ENCODE measurements at places on chromosomes 4 and X.

- no peak for DNase-seq
Measured at GRCh38 chr4:40038977-40039376, 17.7 kb upstream of the N4BP2 start.

GRCh38 chr4:124025428-124025827 lies 628.8 kb downstream of the SPRY1 start:
- no peak for DNase-seq

DNA sequence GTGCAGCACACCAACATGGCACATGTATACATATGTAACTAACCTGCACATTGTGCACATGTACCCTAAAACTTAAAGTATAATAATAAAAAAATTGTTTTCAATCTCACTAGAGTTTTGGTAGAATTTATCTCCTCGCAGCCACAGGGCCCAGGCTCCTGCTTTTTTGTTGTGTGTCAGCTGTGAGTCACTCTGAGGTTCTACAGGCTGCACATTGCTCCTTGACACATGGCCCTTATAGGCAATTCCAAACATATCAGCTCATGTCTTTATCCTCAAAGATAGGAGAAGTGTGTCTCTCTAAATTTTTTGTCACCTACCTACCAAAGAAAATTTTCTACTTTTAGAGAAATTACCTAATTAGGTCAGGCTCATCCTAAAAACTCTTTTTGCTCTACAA lies 252.1 kb upstream of the ADGRL3 start:
- DNase-seq: no peak

DNA sequence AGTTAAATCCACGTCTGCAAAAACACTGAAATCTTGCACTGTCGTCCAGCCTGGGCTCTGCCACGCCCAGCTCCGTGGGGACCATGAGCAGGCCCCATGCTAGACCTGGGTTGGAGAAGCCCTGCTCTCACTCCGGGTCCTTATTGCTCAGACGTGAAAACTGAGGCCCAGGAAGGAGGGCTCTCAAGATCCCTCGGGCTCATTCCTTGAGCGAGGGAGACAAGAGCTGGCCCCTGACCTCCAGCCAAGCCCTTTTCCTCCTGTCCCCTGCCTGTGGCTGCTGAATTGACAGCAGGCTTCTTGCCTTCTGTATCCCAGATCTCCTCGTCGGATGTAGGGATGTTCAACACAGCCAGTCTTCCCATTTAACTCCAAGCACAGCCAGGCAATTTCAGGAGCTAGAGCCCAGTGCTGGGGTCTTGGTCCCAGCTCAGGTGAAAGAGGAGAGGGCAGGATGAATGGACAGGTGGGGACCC lies 109.5 kb downstream of the CPZ start:
- no peak for DNase-seq

- no peak for DNase-seq
Measured at GRCh38 chr4:7417639-7418038, 17.1 kb downstream of the PSAPL1 start.

DNA sequence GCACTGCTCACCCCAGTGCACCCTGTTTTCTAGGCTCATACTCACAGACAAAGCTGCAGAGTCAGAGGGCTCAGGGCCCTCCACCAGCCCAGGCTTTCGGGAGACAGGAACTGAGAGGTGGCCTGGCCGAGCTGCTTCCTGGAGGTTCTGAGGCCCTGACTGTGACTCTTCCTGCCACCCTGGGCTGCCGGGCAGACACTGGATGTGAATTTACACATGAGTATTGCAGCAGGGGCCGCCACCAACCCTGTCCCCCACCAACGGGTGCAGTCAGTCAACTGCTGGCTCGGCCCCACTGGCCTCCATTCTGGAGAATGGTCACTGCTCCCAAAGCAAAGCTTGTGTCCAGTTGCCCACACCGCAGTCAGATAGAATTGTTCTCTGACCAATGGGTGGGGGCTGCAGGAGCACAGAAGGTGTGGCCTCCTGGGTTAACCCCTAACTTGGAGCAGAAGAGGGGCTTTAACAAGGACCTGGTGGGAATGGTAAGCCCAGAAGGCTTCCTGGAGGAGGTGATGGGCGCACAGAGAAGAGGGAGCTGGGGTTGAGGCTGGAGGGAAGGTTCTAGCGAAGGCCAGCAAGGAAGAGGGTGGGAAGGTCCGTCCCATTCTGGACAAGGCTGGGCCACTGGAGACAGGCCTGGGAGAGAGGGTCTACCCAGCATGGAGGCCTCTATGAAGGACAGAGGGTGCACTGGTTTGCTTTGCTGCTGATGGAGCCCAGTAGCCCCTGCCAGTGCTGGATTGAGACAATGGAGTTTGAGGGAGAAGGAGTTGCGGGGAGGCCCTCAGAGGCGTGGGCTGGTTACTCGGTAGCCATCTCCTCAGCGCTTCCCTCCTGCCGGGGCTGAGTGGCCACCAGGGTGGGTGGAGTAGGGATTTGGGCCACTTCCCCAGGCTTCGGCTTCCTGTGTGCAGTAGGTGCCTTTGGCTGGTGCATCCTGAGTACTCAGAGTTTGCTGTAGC lies 135.3 kb downstream of the CPZ start:
- DNase-seq: no peak

DNA sequence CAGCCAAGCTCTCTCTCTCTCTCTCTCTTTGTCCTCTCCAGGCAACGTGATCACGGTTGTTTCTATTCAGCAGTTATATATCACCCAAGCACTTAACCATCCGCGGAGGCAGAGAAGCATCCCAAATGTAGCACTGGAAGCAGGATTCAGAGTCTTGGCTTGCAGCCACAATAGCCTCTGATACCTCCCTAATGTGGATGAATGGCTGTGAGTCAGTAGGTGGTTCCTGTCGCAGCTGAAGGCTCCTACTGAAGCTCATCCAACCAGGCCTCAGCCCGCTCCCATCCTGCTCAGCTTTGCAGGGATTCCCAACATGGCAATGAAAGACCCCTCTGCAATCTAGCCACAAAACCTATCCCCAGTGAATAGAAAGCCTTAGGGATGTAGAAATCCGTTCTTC lies 5.1 kb downstream of the HS6ST2 start:
- no peak for DNase-seq

DNA sequence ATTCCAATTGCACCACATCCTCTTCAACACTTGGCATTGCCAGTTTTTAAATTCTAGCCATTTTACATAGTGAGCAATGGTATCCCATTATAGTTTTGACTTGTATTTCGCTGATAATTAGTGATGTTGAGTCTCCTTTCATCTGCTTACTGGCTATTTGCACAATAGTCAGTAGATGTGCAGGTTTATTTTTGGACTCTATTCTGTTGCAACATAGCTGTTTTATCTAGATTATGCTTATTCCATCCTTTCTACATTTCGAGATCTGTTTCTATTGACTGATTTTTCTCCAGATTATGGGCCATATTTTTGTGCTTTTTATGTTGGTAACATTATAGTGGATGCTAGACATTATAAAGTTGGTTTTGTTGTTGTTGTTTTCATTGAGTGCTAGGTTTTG lies 106.1 kb downstream of the WWC2 start:
- DNase-seq: no peak

DNA sequence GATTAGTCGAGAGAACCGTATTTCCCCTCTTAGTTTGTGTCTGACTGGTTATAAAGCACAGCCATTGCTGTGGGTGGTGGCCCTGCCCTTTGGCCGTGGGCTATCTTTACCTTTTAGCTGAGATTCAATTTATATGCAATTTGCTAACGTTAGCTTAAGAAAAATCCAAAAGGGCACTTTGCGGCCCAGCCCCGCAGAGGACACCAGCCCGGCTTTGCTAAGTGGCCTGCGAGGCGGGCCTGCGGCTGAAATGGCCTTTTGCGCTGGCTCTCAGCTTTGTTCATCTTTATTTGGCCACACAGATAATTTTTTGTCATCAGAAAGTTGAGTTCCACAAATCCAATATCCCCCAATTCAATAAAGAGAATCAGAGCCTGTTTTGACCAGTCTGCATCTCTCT lies 48.3 kb downstream of the CPZ start:
- DNase-seq: no peak

DNA sequence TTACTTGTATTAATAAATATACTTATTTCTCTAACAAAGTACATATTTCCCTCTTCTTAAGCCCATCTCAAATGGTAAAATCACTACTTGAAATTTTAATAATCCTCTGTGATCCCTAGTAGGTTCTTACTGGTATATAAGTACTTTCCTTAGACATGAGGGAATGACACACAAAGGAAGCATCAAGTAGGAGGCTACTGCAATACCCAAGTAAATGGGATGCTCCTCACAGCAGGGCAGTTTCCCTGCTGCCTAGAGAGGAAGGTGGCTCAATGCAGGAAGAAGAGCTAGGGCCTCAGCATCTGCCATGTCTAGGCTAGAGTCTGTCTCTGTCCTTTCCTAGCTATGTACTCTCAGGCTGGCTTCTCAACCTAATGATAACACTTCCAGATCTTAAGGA lies 122.1 kb upstream of the DIPK2B start:
- DNase-seq: no peak

- no peak for DNase-seq
Measured at GRCh38 chrX:70174754-70175153, 2.5 kb upstream of the DGAT2L6 start.

DNA sequence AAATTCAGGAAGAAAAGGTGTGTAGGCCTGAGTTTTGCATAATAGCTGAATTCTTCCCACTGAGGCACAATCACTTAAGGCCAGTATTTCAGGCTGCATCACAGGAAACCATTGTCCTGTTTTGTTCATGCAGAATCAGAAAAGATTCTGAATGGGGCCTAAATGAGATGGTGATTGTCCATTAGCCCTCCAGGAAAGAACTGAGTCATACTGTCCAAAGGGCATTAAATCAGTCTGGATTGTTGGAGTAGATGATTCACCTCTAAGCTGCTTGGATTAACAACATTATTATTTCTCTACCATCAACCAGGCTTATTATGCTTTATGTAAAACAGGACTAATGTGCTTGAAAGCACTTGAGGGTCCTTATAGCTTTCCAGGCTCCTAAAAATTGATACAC lies 36.2 kb downstream of the CT47B1 start:
- no peak for DNase-seq

DNA sequence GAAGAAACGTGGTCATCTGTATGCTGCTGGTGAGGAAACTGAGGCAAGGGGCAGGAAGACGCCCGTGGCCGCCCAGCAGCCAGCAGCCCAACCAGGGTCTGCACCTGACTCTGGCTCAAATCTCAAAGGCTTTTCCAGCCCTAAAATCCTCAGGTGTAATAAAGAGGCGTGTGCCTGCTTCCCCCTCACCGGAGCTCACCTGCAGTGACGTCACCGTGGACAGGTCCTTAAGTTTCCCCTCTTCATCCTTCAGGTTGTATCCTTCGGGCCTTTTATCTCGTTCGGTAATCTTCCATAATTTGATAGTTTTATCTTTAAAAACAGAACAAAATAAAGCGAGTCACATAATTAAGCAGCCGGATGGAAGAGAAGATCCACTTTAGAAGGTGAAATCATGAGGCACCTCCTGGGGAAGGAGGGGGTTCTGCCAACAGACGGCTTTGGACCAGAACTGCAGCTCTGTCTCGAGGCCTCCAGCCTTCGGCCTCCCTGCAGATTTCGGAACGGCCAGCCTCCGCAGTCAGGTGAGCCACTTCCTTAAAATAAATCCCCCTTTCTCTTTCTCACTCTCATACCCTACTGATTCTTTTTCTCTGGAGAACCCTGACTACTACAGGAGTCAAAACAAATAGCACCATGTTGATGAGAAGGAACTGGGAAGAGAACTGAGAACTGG lies 96.7 kb downstream of the PPP2R2C start:
- DNase-seq: no peak

GRCh38 chr4:105022811-105023667 lies 123.6 kb upstream of the TET2 start:
- no peak for DNase-seq

DNA sequence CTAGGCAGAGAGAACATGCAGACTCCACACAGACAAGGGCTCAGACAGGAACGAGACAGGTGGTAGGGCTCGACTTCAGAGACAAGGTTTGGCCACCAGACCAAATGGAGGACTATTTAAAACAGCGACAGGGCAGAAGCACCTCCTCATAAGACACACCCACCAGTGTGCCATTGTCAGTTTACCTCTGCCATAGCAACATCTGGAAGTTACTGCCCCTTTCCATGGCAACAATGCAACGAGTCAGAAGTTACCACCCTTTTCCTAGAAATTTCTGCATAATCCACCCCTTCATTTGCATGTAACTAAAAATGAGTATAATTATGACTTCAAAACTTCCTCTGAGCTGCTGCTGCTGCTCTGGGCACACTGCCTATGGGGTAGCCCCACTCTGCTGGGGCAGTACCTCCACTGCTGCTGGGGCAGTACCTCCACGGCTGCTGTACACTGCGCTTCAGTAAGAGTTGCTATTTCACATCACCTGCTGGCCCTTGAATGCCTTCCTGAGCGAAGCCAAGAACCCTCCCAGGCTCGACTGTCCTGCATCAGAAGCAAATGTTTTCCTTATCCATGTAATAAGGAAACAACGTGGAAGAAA lies 2222.3 kb upstream of the AGA start:
- DNase-seq: no peak

DNA sequence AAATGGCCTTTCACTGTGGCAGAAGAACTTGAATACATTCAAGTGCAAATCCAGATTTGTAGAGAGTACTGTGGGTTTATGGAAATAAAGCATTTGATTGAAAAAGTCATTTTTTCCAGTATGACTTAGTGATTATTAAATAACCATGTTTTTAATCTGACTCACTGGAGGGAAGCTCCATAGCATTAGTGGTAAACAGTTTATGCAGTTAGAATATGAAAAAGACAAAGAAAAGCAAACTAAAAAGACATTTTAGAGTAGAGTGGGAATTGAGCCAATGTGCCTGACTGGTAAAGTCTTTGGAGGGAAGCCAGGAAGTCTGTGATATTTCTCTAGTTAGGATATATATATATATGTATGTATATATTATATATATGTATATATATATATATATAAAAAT lies 53.4 kb downstream of the FAT4 start:
- DNase-seq: no peak

DNA sequence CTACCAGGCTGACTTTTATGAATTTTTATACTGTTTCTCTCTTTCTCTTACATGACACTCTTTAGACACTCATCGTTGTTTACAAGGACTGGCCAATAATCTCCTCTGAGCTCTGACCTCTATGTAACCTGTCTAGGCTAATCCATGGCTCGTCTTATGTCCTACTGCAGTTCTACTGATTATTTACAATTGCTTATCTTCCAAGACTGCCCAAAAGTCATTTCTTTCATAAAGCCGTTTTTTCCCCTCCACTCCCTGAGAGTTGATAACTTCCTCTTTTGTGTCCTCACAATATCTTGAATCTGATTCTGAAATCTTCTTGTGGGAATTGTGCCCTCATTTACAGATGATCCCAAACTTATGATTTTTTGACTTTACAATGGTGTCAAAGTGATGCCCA lies 18.3 kb upstream of the SNCA start:
- no peak for DNase-seq

- no peak for DNase-seq
Measured at GRCh38 chr4:140099983-140100382, 54.0 kb downstream of the MAML3 start.
